ENCODE measurements at places on chromosomes 5 and 9.
A peak's percentile ranks its signal among the peaks of the same experiment; 100 is the strongest.

GRCh38 chr9:107292821-107293542 lies 9.9 kb downstream of the RAD23B start:
- no peak for DNase-seq

GRCh38 chr9:104923740-104924139 lies 4.2 kb downstream of the ABCA1 start:
- DNase-seq: no peak

GRCh38 chr5:96743805-96744204 lies 63.9 kb downstream of the ERAP1 start:
- no peak for DNase-seq

- no peak for DNase-seq
Observed at GRCh38 chr9:115880221-115880885, 273.2 kb upstream of the PAPPA start.

DNA sequence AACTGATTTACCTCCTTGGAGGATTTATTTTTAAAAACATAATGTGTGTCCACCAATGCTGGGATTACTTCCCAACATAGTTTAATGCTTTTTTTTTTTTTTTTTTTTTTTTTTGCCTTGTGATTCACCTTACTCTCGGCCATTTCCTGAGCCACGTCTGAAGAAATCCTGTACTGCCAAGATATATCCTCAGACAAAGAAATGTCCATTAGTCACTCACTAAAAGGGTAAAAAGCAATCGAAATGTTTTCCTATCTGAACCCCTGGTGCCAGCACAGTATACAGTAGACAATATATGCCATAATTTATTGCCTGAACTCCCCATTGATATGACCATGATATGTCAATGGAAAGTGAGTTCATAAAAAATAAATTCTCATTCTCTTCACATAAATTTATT lies 344.1 kb downstream of the BNC2 start:
- no peak for DNase-seq

DNA sequence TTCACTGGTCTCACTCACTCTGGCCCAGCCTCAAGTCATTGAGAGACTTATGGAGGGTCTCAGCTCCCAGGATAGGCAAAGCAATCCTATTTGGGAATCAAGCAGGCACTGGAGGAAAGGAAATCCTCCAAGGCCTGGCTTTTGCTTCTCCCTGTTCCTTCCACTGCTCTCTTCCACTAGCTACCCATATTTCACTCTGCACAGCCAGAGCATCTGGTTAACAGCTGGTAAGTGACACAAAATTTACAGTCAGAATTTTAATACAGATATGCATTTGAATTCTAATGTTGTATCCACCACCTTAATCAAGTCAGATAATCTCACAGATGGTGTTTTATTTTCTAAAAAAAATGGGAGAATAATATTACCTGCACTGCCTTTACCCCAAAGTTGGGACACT lies 868 bp upstream of the C1QTNF2 start:
- DNase-seq: no peak

DNA sequence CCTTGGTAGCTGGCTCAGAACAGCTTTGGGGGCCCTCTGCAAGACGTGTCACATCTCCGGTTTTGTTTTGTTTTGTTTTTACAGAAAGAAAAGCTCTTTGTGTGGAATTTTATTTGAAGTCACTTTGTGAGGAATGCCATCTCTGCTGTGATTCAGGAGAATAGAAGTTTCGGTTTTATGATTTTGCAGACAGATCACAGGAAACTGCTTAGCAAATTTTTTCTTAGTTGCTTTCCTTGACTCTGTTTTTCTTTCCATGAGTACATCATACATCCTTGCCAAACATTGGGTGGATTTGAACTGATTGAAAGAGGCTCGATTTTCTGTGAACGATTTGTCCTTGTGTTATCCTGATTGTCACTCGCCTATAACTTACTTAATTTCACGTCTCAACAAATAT lies 5.1 kb downstream of the SEMA5A start:
- DNase-seq: no peak

DNA sequence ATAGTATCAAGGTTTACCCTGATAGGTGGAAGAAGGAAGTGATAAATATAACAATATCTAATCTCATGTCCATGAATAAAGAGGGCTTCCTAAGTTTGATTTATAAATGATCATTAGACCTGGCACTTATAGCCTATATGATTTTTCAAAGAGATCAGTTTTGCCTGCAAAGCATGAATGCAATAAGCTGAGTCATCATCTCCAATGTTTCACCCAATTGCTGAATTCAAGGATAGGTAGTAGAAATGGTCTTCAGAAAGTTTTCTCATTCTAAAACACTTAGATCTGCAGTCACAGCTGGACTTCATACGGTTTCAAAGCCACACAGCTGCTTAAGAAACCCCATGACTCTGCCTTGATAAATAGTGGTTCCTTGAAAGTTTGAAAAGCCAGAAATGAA lies 1722.8 kb downstream of the MAT2B start:
- no peak for DNase-seq

GRCh38 chr9:18531136-18532065 lies 57.4 kb downstream of the ADAMTSL1 start:
- DNase-seq: no peak

DNA sequence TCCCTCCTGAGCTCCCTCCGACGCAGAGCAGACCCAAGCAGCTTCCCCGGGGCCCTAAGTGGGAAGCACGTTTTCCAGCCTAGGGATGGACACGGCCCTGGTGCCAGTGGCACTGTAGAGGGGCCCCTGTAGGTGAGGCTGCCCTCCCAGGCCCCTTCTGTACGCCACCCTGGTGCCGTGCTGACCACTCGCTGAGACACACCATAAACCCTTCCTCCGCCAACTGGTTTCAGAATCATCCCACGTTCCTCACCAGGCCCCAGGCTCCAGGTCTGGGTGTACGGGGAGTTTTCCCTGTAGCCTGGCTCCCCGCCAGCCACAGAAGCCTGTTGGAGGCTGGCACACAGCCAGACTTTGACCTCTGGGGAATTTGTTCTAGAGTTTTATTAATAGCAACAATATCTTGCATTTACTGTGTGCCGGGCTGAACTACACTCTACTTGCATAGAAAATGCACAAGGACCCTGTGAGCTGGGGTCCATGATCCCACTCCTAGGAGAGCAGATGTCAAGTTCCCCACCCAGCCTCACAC lies 18.2 kb upstream of the WDR38 start:
- peak; percentile 92 for DNase-seq
